ENCODE measurements at places on chromosomes 7 and 10.

- DNase-seq: peak; percentile 82
Measured at GRCh38 chr7:2982831-2983230, 60.8 kb downstream of the CARD11 start.

- DNase-seq: peak; percentile 75
Measured at GRCh38 chr7:25968205-25968993, 183.6 kb upstream of the NFE2L3 start.

GRCh38 chr7:132441935-132442334 lies 134.3 kb downstream of the PLXNA4 start:
- DNase-seq: no peak

- DNase-seq: no peak
Measured at GRCh38 chr10:93707623-93708022, 5.2 kb upstream of the FRA10AC1 start.

DNA sequence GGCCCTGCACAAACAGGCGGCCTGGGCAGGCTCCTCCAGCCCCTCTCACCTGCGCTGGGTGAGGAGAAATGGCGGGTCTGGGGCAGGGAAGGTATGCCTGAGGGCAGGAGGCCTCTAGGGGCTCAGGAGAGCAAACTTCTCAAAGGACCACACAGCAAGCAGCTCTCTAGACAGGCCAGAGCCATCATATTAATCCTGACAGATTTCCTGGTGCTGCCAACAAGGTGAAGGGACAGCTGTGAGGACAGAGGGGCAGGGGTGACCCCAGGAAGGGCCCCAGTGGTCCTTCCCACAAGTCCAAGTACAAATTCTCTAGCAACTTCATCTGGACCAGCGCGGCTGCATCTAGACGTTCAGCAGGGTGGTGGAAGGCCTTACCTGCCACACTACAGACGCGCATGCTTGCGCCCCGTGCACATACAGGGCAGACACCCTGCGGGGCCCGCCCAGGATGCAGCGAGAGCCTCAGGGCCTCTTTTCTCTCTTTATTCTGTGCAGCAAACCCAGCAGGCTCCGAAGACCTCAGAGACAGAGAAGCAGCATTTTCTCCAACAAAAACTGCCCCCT lies 62.1 kb downstream of the ZRANB1 start:
- DNase-seq: no peak

DNA sequence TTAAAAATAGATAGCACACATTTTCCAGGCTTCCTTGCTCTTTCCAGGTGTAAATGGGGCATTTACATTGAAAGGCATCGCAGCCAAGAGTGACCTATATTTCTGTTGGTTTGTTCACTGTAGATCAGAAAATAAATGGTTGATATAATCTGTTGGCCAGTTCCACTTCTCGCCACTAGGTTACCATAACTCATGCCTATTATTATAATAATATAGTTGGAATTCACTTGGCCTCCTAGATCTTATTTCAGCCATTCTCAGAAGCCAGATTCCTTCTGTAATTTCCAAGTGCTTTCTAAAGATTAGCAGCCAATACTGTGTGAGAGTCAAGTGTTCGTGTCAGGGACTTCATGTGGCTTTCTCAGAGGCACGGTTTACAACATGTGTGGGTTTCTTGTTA lies 179.5 kb downstream of the DNAH11 start:
- DNase-seq: no peak

DNA sequence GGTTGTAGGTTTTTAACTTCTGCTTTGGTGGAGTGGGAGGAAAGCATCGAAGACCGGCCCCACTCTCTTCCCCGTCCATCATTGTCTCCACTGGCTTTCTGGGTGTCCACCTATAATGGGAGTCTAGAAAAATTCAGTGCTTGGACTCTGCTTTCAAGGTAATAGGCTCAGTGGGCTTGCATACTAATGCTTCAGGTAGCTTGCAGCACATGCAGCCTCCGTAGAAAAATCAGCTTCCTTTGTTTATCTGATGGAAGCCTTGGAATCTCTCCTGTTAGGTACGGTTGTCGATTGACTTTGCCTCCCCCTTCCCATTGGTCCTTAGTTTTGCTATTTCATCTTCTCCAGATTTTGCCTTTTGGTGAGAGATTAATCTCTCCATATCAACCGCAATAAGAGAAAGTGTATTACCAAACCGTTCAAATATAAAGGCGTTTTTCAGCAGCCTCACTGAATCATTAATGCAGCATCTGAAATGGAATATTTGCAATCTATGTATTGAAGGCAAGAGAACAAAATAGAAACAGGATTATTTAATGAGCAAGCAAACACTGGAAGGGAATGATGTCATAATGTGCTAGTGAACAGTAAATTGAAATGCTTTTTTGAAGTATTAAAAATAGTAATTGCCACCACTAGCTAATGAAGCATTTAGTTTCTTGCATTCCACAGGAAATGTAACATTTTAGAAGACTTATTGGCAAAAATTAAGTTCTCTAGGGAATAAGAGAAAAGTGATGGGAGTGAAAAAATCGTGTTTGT lies 944 bp downstream of the AVL9 start:
- DNase-seq: no peak

DNA sequence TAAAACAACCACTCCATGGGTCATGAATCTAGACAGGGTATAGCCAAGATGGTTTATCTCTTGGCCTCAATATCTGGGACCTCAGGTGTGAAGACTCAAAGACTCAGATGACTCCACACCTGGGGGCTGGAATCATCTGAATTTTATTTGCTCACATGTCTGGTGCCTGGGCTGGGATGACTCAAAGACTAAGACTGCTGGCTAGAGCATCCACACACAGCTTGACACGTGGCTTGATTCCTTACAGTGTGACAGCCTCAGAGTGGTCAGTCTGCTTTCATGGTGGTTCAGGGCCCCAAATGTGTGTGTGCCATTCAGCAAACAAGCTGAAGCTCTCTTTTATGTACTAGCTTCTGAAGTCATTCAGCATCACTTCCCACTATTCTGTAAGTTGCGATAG lies 333.7 kb downstream of the RNLS start:
- DNase-seq: no peak

- no peak for DNase-seq
Measured at GRCh38 chr10:15351099-15351820, 19.8 kb downstream of the FAM171A1 start.

- DNase-seq: no peak
Measured at GRCh38 chr10:119507115-119507514, 35.4 kb downstream of the RGS10 start.

DNA sequence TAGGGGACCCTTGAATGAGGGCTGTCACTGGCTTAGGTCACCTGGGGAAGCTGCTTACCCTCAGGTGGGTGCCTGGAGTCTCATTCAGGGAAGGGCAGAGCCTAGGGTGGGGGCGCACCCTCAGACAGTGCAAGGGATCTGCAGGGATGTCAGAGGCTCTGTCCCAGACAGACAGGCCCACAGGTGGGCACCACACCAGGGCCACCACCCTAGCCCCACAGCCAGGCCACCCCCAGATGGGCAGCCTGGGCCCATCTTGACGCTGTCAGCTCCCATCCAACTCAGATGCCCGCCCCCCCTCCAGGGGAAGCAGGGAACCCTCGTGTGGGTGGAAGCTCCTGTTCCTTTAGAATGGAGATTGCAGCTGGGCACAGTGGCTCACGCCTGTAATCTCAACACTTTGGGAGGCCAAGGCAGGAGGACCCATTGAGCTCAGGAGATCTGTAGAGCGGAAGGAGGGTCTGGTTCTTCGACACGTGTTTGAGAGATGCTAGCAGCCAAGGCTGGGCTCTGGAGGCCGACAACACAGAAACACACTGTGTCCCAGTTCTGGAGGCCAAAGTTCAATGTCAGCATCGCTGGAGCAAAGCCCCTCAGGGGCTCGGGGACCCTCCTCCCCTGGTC lies 58.5 kb upstream of the DNAJB6 start:
- no peak for DNase-seq

- no peak for DNase-seq
Measured at GRCh38 chr10:60171436-60172013, 218.2 kb downstream of the ANK3 start.

- DNase-seq: peak; percentile 66
Measured at GRCh38 chr10:12194752-12195271, 879 bp downstream of the NUDT5 start.

GRCh38 chr7:81638198-81638597 lies 131.6 kb downstream of the HGF start:
- no peak for DNase-seq

DNA sequence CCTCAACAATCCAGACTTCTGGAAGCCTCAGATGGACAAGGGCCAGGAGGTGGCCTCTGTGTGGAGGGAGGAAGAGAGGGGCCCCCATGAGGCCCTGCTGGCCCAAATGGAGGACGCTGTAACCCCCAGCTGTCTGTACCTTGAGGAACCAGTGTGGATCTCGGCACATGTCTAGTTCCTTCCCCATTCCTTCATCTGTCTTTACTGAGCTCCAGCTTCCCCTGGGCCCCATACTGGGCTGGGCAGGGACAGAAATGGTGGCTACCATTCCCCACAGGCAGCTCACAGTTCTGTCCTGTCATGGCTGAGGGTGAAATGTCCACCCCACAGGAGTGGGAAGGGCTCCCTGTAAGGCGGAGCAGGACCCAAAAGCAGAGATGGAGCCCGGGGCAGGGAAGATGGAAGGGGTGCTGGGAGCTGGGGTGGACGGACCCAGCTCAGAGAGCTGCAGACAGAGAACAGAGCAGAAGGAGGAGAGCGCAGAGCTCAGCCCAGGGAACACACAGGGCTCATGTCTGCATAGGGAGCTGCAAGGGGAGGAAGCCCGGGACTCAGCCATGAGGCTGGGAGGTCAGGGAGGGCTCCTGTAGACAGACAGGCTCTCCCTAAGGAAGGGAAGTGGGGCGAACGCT lies 22.8 kb downstream of the ANTXRL start:
- no peak for DNase-seq

DNA sequence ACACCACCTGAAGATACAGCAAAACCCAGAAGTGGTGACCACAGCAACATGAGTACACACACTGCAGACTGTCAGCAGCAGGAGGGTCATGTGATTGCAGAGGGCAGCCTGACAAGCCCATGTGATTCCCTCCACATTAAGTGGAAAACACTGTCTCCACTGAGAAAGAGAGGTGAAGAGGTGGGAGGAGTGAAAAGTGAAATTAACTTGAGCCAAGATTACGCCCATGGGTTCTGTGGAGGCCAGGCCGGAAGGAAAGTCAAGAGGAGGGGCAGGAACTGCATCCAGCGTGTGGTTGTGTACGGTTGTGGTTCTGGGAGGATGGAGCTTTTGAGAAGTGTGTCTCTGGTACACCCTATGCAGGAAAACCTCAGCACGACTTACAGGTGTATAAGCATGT lies 138.5 kb downstream of the PLXNA4 start:
- DNase-seq: peak; percentile 47

DNA sequence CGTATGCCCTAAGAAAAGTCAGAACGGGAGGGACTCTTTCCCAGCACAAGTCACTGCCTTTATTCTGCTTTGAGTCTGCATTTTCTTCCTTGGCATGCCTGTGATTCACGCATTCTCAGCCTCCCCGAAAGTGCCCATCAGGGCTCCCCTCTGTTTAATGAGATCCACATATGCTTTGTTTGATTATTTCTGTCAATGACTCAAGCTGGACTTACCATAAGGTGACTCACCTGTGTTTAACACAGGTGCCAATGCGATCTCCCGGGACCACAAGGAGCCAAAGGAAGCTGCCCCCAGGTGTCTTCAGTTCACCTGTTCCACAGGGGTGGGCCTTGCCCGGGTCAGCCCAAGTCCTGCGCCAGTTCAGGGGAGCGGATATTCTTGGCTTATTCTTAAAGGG lies 386.0 kb upstream of the SHH start:
- no peak for DNase-seq

GRCh38 chr7:73801577-73801976 lies 29.2 kb upstream of the CLDN4 start:
- DNase-seq: no peak

GRCh38 chr7:94908323-94909178 lies 1.2 kb downstream of the PPP1R9A start:
- no peak for DNase-seq

GRCh38 chr10:71253981-71254818 lies 41.8 kb downstream of the UNC5B start:
- DNase-seq: no peak

GRCh38 chr10:117927332-117927731 lies 119.4 kb downstream of the RAB11FIP2 start:
- no peak for DNase-seq

DNA sequence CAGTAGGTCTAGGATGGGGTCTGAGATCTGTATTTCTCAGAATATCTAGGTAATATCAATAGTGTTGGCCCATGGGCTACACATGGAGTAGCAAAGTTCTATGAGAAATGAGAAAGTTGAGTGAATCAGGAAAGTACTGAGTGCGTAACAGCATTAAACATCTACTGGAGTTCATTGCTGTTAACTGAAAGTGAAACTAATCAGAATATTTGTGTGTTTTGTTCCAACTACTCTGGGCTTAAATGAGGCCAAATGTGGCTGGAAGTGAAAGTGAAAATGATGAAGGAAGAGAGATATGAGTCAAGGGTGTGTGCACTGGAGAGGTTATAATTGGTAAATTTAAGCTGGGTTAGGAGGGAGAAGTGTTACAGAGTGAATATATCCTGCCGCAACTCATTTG lies 46.5 kb downstream of the TMEM106B start:
- peak; percentile 30 for DNase-seq

GRCh38 chr7:142442396-142442795 lies 184.5 kb upstream of the PRSS58 start:
- no peak for DNase-seq

DNA sequence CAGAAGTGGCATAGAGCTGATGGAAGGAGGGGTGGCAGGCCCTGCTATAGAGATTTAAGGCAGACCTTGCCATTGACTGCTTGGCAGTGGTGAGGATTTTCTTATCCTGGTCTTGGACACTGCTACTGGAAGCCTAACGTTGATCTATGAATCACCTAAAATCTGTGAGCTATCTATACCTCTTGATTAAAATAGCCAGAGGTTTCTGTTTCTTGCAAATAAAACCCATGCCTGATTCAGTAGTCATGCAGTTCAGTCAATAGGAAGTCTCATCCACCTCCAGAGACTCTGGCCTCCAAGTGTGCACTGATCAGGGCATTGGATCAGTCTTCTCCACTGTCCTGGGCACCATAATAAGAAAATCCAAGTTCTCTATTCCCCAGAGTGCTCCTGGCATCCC lies 286.5 kb downstream of the PTEN start:
- no peak for DNase-seq

- no peak for DNase-seq
Measured at GRCh38 chr7:121294448-121294992, 34.3 kb upstream of the WNT16 start.

- DNase-seq: peak; percentile 41
Measured at GRCh38 chr7:158865462-158865922, 9.1 kb downstream of the DYNC2I1 start.

GRCh38 chr10:47259466-47259865 lies 40.5 kb upstream of the GDF10 start:
- no peak for DNase-seq

DNA sequence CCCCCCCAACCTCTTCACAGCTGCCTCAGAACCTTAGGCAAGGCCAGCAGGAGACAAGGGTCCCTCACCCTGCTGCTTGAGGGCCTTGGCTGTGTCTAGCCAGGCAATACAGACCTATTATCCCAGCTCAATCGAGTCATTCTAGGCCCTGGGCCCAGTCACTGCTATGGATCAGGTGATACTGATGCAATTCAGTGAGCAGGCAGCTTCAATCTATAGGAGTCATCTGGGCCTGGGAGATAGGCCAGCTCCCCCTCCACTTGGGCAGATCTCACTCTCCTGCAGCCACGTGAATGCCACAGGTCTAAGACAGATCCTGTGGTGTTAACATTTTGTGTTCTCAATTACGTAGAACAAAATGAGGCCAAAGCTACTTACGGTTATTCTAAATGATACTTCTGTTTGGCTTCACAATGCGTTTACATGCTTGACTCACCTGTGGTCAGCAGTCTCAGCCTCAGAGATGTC lies 68.0 kb upstream of the LRRC4 start:
- DNase-seq: peak; percentile 34
